Activated CD8-positive, alpha-beta T cell treated with anti-CD3 and anti-CD28 coated beads, Interleukin-2, amount 10 ng/mL, durations not matched to agents 7 days and 5 days (primary cell): ENCODE measurements at places on chromosomes 16 and 17. TPM values are rescaled to one million over a fixed set of nuclear protein-coding genes. Genes with fewer than 3 reads are reported as not detected.

- no peak for DNase-seq
- no peak overlapping the region for H3K4me3 ChIP-seq
- H3K4me1 ChIP-seq: no peaks in the 10 kb centered on the region
These were observed 10.9 kb downstream of the CDRT4 start for GRCh38 chr17:15456496-15456895.

Gene INCA1
- total RNA-seq: 0.29 TPM

Gene ACSM5
- total RNA-seq: not detected

GRCh38 chr17:77893144-77894044, 65.1 kb upstream of the TNRC6C start:
- peak; percentile 53 for DNase-seq
- H3K36me3 ChIP-seq: no peaks in the 10 kb centered on the region
- peaks cover 8% of the 10 kb centered on the region for H3K27me3 ChIP-seq
- no peak overlapping the region for H3K4me3 ChIP-seq

GRCh38 chr17:77206158-77206956, 65.6 kb downstream of the SEC14L1 start:
- peak overlapping the region; percentile 32 for H3K27ac ChIP-seq
- DNase-seq: no peak
- H3K27me3 ChIP-seq: no peaks in the 10 kb centered on the region
- peaks cover 80% of the 10 kb centered on the region for H3K36me3 ChIP-seq

Gene ASPHD1
- total RNA-seq: not detected

Gene KRTAP4-5
- total RNA-seq: not detected

Gene DPEP2
- total RNA-seq: 5.6 TPM

DNA sequence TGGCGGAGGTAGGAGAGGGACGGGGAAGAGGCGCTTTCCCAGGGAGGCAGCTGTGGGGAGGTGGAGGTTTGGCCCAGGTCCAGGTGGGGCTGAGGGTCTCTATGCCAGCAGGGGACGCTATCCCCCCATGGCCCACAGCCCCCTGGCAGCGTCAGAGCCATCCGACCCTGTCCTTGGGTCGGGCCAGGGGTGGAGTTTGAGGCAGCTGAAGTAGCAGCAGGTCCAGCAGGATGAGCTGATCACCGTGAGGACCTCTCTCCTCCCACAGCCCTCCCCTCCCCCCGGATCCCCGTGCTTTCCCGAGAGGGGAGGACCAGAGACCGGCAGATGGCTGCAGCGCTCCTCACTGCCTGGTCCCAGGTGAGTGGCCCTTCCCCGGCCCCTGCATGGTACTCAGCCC, 3.2 kb downstream of the ZNF205 start:
- no peak for DNase-seq
- peaks cover 5% of the 10 kb centered on the region for H3K4me1 ChIP-seq
- no peak overlapping the region for H3K27ac ChIP-seq
- no peak overlapping the region for H3K4me3 ChIP-seq

GRCh38 chr17:56833057-56833808, 487 bp downstream of the C17orf67 start:
- DNase-seq: peak; percentile 82
- no peaks in the 10 kb centered on the region for H3K27me3 ChIP-seq
- H3K27ac ChIP-seq: peak overlapping the region; percentile 79

GRCh38 chr17:50649042-50649908, 14.6 kb downstream of the ABCC3 start:
- H3K27ac ChIP-seq: no peak overlapping the region
- H3K27me3 ChIP-seq: peaks cover 20% of the 10 kb centered on the region
- no peak for DNase-seq
- no peaks in the 10 kb centered on the region for H3K36me3 ChIP-seq
- no peaks in the 10 kb centered on the region for H3K4me1 ChIP-seq
- no peak overlapping the region for H3K4me3 ChIP-seq

Gene NATD1
- 1.1 TPM for total RNA-seq

DNA sequence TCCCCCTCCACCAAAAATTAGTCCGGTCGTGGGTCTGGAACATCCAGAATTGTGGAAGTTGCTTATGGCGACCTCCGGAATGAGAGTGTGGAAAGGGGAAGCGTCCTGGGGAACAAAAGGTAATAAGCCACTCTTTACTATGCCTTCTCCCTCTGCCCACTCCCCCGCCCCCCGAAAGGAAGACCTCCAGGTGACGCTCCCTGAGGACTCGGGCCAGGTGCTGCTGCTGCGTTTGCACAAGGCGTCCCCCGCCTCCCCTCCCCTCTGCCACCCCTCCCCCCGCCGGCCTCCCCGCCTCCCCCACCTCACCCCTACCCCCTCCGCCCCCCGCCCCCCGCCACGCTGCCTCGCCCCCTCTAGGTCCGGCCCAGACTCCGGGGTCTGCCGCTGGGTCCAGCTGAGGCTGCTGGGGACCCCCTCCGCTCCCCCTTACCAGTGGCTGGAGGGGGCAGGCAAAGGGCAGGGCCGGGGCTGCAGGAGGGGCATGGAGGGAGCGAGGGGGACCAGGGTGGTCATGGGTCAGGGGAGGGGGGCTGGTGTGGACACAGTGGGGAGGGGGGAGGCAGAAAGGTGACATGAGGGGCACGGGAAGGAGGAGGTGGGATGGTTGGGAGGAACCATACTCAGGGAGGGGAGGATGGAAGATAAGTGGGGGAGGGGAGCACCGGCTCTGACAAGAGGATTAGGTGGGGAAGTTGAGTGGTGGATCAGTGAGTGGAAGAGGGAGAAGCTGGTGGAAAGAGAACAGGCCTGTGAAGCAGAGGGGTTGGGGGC, 23.6 kb downstream of the ALOX12B start:
- DNase-seq: no peak
- peaks cover 5% of the 10 kb centered on the region for H3K4me1 ChIP-seq
- H3K27me3 ChIP-seq: peaks cover 44% of the 10 kb centered on the region
- H3K4me3 ChIP-seq: no peak overlapping the region
- H3K27ac ChIP-seq: no peak overlapping the region
